CD4-positive, alpha-beta T cell treated with Interleukin-17A for 4 hours (primary cell): ENCODE measurements at places on chromosomes 5 and 9.

- DNase-seq: no peak
Observed at GRCh38 chr9:99162759-99163364, 57.9 kb downstream of the TGFBR1 start.

DNA sequence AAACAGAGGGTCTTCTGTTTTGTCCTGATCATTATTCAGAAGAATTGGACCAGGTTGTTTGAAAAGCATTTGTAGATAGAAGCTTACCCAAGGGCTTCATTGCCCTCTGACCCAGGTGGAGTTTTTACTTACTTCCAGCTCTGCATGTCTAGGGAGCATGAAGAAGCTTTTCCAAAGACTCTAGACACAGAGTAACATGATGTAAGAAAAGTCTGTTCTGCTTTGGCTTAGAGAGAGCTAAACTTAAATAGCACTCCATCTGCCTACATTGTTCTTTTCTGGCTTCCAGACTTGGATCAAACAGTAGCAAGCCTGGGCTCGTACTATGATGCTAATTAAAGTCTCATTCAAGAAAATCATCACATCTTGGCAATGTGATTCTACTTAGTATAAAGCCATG is 112.1 kb downstream of the SNCAIP start:
- DNase-seq: no peak

GRCh38 chr5:155274484-155274883 is 260.9 kb downstream of the KIF4B start:
- no peak for DNase-seq

DNA sequence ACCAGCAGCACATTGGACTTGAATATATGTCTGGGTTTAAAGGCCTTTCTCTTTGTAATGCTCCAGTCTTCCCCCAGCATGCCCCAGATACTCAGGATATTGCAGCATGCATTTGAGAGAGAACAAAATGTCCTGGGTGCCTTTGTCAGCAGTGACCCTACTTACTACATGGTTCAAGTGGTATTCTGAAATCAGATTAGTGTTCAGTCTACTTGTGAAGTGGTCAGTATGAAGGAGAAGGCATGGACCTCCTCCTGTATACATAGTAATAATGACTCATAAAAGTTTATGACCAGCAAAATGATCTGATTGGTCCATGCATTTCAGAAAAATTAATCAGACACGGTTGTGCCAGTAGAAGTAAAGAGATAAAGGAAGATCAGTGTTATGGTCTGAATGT is 25.4 kb downstream of the GPR21 start:
- no peak for DNase-seq

GRCh38 chr9:114081441-114082016 is 3.4 kb upstream of the AMBP start:
- DNase-seq: no peak

GRCh38 chr9:91241909-91242308 is 119.8 kb downstream of the AUH start:
- DNase-seq: no peak

GRCh38 chr9:129868872-129869486 is 33.7 kb downstream of the USP20 start:
- peak; percentile 94 for DNase-seq

DNA sequence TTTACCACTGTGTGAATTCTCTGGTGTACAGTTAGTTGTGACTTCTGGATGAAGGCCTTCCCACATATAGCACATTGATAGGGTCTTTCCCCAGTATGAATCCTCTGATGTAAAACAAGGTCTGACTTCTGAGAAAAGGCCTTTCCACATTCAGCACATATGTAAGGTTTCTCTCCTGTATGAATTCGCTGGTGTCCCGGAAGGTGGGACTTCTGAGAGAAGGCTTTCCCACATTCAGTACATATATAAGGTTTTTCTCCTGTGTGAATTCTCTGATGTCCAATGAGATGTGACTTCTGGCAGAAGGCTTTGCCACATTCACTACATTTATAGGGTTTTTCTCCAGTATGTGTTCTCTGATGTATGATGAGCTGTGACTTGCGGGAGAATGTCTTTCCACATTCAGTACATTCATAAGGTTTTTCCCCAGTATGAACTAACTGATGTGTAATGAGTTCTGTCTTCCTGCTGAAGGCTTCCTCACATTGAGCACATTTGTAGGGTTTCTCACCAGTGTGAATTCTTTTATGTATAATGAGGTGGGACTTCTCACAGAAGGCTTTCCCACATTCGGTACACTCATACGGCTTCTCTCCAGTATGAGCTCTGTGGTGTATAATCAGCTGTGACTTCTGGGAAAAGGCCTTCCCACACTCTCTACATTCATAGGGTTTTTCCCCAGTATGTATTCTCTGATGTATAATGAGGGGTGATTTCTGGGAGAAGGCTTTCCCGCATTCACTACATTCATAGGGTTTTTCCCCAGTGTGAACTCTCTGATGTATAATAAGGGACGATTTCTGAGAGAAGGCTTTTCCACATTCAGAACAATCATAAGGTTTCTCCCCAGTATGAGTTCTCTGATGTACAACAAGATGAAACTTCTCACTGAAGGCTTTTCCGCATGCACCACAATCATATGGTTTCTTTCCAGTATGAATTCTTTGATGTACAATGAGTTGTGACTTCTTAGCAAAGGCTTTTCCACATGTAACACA is 9.1 kb downstream of the ZNF300 start:
- no peak for DNase-seq

DNA sequence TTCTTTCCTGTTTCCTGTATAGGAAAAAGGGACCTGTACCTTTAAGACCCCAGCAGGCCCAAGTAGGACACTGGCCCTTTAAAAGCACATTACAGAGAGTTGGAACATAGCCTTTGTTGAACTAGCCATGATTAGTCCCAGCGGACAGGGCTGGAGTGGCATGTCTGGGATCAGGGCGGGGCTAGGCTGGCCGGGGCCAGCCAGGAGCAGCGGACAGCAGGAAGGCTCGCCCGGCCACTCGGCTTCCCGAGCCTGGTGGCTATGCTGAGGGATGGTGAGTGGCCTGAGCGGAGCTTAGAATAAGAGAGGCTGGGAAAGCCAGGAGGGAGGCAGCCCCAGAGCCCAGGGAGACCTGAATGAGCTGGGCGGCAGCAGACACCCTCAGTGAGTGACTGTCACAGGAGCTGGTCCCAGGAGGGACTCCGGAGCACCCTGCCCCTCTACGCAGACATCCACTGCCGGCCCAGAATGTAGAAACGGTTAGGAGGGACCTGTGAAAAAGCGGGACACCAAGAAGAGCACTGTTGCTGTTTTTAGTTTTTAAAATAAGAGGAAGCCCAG is 92.1 kb downstream of the DAB2IP start:
- DNase-seq: no peak

DNA sequence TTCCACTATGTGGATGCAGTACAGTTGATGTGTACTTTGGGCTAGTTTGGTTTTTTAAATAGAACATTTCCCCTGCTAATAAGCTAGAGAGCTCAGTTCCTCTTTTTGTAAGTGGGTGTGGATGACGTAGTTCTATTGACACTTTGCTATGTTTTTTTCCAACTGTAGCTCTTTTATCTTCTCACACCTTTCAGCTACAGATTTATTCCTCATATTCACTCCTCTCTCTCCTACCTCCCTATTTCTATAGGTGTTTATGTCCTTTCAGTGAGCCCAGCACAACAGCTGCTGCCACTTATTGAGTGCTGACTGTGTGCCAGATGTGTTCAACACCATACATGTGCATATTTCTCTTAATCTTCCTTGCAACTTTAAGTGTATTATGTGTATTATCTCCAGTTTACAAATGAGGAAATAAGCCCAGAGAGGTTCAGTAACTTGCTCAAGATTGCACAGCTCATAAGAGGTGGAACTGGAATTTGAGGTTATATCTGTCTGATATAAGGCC is 215.7 kb downstream of the SEMA6A start:
- no peak for DNase-seq

DNA sequence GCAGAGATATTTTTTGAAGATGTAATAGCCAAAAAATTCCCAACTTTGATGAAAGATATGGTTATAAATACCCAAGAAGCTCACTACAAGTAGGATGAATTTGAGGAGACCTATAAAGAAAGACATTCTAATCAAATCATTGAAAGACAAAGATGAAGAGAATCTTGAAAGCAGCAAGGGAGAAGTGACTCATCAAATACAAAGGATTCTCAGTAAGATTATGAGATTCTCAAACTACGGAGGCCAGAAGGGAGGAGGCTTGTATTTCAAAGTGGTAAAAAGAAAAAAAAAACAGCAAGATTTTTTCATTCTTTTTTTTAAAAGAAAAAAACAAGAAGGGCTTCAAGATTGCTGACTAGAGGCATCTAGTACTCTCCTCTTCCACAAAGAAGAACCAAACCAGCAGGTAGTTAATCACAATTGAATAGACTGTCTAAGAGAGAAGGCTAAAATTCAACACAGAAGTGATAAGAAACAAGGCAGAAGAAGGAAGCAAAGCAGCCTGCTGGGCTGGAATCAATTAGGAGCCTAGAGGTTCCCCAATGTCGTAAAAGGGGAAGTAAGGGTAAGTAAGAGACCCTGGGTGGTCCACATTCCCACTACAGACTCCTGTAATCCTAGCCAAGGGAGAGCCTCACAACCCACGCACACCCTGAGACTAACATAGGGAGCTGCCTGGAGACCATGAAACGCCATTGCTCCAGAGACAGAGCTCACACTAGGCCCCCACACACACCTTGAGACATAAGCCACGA is 59.1 kb upstream of the NIPAL4 start:
- DNase-seq: no peak

GRCh38 chr5:170896779-170897178 is 35.0 kb downstream of the RANBP17 start:
- DNase-seq: no peak

GRCh38 chr5:143068712-143069111 is 298.5 kb downstream of the ARHGAP26 start:
- no peak for DNase-seq

DNA sequence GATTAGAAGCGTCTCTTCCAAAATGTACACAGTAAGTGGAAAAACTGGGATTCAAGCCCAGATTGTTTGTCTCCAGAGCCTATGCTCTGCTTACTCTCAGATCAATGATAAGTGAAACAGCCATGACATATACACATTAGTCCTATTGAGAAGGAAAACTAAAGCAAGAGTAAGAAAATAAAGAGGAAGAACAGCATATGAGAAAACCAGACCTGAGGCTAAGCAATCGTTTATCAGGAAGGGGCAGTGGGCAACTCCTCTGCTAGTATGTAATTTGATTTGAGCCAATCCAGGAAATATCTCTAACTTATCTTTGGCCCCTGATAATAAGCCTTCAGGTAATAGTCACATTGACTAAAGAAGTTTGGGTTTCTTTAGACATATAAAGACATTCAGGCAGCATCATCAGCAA is 789.9 kb upstream of the C9orf72 start:
- DNase-seq: no peak

DNA sequence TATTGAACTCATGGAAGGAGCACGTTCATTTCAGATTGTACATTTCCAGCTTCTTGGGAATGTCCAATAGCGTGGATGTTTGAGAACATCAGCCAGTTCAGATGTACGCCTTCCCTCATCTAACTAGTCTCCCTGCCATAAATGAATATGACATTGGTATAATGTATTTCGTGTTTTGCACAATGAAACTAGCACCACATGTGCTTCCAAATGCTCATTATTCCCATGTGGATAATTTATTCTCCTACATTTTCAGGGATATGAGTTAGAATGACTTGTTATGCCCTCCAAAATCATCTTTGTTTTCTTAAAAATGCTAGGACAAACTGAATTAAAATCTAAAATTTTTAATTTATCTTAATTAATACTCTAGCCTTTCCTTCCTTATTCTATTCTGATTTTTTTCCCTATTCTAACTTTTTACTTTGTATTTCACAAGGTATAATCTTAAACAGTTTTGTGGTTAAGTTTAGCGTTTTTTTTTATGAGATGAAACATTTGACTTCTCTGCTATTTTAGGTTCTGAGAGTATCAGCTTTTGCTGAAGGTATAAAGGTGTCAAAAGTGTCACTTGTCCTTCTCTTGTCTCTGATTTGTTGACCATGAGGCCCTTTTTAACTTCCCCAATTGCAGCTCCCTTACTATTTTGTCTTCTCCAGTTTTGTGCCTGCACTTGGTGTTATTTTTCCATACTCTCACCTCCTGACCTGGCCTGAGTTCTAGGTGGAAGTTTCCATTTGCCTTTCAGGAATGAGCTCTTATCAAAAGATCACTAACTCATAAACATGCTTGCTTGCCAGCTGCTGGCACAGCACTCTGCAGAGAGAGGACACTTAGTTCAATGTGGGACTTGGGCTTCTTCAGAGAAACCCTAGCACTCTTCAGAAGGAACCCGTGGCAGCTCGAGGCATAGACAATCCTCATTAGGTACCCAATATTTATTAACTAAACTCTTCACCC is 106.8 kb downstream of the FRMD3 start:
- no peak for DNase-seq

DNA sequence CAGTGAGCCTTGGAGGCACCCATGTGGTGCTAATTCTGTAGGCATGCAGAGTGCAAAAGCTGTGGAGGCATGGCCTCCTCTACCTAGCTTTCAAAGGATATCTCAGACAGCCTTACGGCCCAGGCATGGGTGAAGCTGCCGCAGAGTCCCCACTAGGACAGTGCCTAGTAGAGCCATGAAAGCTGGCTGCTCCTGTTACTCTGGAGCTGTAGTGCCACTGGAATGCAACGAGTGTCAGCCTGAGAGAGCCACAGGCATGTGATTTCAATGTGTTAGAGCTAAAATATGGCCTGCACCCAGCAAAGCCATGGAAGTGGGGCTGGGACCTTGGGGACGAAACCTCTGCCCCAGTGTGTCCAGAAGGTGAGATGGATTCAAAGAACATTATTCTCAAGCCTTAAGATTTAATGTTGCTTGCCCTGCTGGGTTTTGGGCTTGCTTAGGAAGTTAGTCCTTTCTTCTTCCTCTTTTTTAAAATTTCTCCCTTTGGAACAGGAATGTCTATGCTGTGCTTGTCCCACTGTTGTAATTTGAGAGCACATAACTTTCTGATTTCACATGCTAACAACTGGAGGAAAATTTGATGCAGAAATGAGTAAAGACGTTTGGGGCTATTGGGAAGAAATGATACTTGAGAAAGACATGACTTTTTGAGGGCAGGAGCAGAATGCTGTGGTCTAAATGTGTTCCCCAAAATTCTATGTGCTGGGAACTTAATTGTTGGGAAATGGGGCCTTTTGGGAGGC is 298.4 kb downstream of the PSAT1 start:
- DNase-seq: no peak

DNA sequence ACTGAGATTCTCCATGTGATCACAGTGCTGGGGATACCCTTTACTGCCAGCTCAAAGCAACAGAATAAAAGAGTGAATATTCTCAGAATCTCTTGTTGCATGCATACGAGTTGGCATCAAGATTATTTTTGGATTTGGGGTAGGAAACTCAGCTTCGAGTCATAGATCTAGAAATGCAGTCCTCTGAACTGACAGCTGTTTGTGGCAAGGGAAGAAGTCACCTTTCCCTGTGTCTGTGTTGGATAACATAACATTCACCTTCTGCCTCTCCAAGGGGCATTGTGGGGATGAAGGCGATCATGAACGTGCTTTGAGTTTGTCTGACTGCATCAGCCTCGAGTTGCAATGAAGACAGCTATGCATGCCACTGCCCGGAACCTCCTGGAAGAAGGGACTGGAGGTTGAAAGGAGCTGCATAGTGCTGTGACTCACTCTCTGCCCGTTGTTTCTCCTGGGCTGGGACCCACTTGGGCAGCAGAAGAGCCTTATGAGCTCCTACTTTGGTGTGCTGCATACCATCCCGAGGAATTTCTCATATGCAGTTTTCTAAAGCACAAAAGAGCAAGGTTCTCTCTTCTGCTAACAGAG is 231.7 kb downstream of the ARHGAP26 start:
- peak; percentile 43 for DNase-seq
